ENCODE measurements at places on chromosomes 2 and 18.

- DNase-seq = no peak
Measured at GRCh38 chr2:210539578-210540416, 16.6 kb upstream of the CPS1 start.

- DNase-seq = no peak
Measured at GRCh38 chr2:7697052-7697451, 779.8 kb downstream of the RNF144A start.

- DNase-seq = no peak
Measured at GRCh38 chr2:105287692-105288091, 41.8 kb downstream of the TGFBRAP1 start.

GRCh38 chr2:190183539-190183938 is 121.0 kb upstream of the MSTN start:
- DNase-seq = no peak

DNA sequence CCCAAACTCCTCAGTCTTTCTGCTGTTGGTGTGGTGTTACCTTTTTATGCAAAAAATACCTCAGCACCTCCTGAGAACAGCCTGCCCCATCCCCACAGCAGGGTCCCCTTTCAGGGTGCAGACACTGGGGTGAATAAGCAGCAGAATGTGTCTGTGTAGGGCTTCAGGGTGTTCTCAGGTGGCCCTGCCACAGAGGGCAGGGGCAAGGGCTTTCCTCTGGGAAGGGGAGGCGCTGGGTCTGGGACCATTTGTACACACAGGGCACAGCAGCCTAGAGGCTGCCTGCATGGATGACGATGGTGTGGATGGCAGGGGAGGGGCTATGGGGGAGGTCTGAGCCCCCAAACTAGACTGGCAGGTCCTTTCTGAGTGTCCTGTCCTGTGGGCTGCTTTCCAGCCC is 2.6 kb downstream of the HAAO start:
- no peak for DNase-seq
